DND-41 (cell line): ENCODE measurements at places on chromosomes 2 and 18.
A peak's percentile ranks its signal among the peaks of the same experiment; 100 is the strongest.

GRCh38 chr2:3293221-3293620, 84.4 kb downstream of the EIPR1 start:
- DNase-seq: no peak

GRCh38 chr18:73461780-73462059, 593.9 kb upstream of the NETO1 start:
- no peak for DNase-seq

DNA sequence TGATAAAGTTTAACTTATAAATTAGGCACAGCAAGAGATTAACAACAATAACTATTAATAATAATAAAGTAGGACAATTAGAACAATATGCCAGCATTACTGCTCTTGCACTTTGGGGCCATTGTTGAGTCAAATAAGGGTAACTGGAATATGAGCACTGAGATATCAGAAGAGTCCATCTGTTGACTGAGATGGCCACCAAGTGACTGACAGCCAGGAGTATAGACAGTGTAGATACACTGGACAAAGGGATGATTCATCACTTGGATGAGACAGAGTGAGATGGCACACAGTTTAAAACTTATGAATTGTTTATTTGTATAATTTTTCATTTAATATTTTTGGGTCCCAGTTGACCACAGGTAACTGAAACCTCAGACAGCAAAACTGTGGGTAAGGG, 20.0 kb downstream of the NAB1 start:
- no peak for DNase-seq

- no peak for DNase-seq
Measured at GRCh38 chr18:7979714-7980113, 412.6 kb downstream of the PTPRM start.

- DNase-seq: no peak
Measured at GRCh38 chr2:31243053-31243452, 9.1 kb downstream of the EHD3 start.

DNA sequence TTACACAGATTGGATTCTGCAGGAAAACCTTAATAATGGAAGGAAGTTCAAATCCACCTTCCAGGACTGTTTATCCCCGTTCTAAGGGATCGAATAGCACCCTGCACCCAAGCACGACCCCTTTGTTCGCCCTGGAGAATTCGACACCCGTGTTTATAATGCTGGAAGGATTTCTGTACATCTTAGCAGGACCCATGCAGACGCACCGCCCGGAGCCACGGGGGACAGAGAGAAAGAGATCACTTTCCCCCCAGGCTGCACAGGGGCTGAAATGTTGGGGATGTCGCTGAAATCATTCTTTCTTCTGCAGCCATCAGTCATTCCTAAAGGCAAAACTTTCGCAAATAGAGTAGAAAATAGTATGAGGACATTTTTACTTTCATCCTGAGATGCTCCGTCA, 238.7 kb upstream of the SALL3 start:
- no peak for DNase-seq

DNA sequence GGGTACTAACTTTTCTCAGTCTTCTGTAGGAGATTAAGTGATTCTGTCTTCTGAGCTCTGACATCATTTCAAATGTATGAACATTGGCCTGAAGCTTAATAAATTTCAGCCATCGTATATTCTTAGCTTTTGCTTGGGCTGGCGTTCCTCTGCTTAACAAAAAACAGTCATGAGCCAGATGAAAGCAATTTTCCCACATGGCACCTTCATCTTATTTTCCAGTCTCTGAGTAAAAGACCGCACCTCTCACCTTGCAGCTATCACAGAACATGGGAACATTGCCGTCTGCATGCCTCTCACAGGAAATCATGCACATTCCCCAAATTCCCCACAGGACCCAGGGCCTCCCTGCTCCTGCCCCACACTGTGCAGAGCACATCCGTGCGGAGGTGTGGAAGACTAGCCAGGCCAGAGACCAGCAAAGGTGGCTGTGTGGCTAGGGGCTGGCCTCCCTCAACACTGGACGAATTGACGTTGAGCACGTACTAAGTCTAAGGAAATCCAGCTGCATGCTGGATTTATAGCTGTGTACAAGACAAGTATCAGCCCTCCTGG, 531.8 kb upstream of the ID2 start:
- no peak for DNase-seq

DNA sequence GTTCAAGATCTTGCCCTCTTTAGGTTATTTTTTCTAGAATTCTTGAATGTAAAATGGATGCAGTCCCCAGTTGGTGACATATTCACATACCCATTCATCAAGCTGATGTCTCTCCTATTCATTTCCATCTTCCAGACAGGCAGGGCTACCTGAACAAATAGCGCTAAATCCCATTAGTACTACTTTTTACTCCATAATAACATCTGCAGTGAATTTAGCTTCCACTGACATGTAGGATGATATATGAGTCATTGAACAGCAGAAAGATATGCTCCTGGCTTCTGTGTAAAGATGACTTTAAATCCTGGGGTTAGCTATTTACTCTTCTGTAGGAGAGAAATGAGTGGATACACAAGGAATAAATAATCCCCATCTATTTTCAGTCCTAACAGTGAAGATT, 194.7 kb downstream of the RND3 start:
- DNase-seq: no peak

GRCh38 chr2:189276277-189276676, 96.7 kb upstream of the COL5A2 start:
- no peak for DNase-seq

GRCh38 chr2:558879-559278, 118.3 kb downstream of the TMEM18 start:
- no peak for DNase-seq

GRCh38 chr2:216012830-216013079, 596 bp downstream of the MREG start:
- DNase-seq: no peak

DNA sequence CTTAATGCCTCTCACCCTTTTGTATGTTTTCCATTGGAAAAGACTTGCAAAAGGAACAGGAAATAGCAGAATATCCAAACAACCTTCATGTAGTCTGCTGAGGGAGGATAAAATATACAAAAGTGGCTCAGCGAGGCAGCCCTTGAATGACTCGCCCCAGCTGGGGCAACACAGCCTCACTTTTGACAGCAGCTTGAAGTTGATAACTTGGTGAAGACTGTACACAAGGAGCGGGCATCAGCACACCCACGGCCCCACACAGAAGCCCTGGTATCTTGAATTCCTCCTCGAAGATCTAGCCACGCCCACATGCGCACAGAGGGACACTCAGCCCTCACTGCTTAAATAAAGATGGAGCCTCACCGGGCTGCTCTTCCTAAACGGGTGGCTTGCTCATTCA, 161.0 kb downstream of the IRS1 start:
- no peak for DNase-seq

- DNase-seq: no peak
Measured at GRCh38 chr2:72539071-72539552, 286.7 kb downstream of the EXOC6B start.

GRCh38 chr2:209673811-209674210, 97.8 kb upstream of the UNC80 start:
- DNase-seq: no peak

DNA sequence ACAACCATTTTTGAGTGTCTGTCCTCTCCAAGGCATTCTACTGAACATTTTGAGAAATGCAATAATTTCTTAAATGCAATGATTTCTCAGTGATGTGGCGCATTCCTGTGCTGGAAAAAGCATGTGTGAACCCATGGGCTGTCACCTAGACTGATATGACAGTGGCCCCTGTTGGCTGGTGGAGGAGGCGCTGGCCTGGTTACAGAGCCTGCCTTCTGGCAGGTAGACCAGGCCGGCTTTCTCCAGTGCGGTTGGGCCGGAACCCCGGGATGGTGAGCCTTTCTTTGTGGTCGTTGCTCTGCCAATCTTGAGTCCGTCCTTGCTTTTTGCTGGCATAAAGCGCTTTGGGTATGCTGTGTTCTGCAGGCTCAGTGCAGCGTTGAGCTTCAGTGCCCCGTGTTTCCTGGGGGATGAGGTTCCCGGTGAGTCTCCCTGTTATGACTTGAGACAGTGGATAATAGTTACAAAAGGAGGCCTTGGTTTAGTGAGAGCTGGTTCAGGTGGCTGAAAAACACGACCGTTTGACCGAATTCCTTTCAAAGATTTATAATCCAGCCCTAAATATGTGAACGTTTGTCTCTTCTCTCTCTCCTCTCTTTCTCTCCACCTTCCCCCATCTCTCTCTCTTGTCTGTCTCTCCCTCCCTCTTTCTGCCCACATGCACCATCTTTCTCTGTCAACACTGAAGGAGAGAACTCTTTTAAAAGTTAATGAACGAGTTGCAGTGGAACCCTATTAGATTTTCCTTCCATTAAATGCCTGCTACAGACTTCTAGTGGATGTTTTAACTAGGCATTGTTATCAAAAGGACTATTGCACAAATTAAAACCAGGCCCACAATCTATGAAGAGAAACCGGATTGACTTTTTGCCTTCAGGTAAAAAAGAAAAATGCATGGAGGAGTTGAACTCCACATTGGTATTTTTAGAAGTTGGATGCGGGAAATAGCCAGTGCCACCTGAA, 34.0 kb downstream of the TSHZ1 start:
- DNase-seq: peak; percentile 27

GRCh38 chr2:58921676-58922075, 680.6 kb upstream of the FANCL start:
- DNase-seq: no peak

GRCh38 chr2:46963210-46963609, 47.6 kb upstream of the MCFD2 start:
- no peak for DNase-seq

DNA sequence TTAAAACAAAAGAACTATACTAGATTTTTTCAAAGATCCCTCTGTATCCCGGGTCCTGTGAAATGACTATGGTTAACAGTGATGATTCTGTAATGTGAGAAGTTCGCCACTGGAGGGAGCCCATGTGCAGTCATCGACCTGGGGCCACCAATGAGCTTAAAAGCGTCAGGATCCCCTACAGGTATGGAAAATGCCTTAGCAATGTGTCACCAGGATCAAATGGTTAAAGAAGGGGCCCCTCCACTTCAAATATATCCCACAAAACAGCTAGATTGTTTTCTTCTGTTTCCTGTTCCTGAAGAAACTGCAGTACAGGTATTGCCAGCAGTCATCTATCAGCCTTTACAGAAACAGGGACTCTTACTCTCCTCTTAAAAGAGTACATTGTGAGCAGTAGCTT, 15.3 kb downstream of the CHRNA1 start:
- peak; percentile 73 for DNase-seq

DNA sequence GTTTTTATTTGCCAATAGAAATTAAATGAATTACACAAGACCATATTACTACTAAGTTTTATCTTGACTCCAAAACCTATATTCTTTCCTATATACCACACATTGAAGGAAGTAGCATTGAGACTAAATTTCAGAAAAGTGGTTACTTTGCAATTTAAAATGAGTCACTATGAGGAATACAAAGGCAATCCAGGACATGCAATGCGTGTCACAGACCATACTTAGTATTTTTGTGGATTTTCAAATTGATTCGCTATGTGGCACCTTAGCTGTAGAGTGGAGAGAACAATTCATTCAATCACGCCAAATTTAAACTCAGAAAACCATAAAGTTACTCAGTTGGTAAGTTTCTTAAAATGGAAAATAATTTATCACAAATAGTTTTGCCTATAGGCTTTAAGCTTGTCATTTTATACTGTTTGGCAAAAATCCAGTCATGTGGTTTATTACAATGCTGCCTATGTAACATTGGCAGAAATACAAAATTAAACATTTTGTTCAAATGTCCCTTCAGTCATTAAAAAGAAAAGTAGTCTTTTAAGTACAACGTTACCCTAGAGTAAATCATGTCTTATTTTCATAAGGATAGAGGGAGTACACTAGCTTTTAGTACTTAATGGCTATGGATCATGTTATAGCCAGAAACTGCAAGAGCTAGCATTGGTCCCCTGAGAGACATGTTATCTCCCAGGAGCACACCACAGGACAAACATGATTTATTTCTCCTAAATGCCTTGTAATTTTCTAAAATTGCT, 222.8 kb upstream of the CDH7 start:
- DNase-seq: no peak

- no peak for DNase-seq
Measured at GRCh38 chr2:120660771-120661459, 74.8 kb upstream of the GLI2 start.

DNA sequence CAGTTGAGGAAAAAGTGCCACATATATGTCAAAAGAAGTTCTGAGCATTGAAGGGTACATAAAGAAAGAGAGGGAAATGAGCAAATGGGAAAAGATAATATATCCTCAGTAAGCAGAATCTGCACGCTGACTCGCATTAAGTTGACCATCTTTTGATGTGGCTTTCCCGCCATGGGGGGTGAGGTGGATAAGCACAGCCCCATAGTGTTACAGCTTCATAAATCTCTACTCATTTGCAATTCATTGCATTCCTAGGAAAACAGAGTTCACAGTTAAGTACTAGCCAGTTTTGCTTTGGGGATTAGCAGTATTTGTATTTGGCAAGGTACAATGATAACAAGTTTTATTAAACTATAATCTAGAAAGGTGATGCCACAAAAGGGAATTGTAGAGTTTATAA, 814.2 kb downstream of the LRP1B start:
- peak; percentile 60 for DNase-seq

DNA sequence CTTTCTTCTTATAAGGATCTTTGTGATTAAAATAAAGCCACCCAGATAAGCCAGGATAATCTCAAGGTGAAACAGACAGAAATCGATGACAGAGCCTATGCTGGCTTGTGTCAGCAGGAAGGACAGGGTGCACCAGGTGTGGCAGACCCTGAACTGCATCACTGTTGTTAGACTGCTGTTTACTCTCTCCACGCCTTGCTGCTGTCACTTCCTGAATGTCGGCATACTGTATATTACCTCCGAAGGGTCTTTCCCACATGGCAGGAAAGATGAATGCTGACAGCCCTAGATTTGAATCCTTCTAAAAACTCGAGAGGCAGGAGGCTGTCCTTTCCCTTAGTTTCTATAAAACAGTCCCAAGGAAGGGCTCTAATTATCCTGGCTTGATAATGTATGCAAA, 18.9 kb upstream of the TMEM163 start:
- DNase-seq: no peak

GRCh38 chr18:23584019-23584983, 2.0 kb downstream of the NPC1 start:
- DNase-seq: no peak

GRCh38 chr18:48832938-48833700, 117.6 kb downstream of the SMAD7 start:
- DNase-seq: no peak

GRCh38 chr18:48921305-48922225, 29.2 kb downstream of the SMAD7 start:
- no peak for DNase-seq

GRCh38 chr18:22745966-22746365, 187.2 kb upstream of the RBBP8 start:
- no peak for DNase-seq

DNA sequence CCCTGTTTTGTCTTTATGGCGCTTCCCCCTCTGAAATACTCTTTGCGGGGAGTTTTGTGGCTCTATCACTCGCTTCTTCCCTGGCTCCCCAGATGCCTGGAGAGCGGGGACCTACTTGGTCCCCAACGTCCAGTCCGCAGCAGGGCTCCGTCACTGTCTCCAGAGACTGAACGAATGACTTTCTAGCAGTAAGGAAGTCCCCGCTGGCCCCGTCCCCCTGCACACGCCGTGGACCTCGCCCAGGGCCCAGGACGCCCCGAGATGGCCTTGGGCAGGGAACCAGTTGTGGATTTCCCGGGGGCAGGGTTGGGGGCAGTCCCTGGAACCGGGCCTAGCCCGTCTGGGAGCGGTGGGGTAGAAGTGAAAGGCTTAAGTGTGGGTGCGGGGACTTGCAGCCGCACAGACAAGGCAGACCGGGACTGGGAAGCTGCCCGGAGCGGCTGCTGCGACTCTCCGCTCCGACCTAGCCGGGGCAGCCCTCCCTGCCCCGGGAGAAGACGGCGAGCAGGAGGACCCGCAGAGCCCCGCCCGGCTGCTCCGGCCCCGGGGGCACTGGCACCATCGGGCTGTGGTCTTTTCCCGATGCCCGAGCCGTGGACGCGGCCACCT, 821 bp upstream of the EPHA4 start:
- DNase-seq: no peak
